ENCODE measurements at places on chromosomes 5 and 9.

- no peaks in the 10 kb centered on the region for H3K27me3 ChIP-seq
- DNase-seq = no peak
- no peaks in the 10 kb centered on the region for H3K4me1 ChIP-seq
Measured at GRCh38 chr9:90556897-90557675, 85.5 kb downstream of the DIRAS2 start.

GRCh38 chr9:113957821-113958341, 81.8 kb downstream of the ZNF618 start:
- no peak overlapping the region for H3K4me3 ChIP-seq
- no peak for DNase-seq
- no peaks in the 10 kb centered on the region for H3K4me1 ChIP-seq
- no peaks in the 10 kb centered on the region for H3K27me3 ChIP-seq
- H3K36me3 ChIP-seq = no peaks in the 10 kb centered on the region
- no peak overlapping the region for H3K27ac ChIP-seq

DNA sequence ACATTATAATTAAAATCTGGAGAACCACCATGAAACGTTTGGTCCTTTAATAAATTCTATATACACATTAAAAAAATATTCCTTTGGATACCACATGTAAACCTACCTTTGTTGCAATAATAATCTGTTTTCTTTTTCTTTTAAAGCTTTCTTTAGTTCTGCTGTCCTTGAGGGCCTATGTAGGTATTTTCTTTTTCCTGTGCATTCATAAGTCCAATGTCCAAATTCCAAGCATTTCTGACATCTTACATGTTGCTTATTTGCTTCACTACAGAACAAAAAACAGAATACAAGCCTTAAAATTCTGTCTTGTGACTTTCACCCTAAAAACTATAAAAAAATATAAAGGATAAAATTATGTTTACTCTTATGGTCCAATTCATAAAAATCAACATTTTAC, 19.7 kb downstream of the ZCCHC10 start:
- no peak for DNase-seq
- H3K27me3 ChIP-seq = no peaks in the 10 kb centered on the region
- no peak overlapping the region for H3K4me3 ChIP-seq
- H3K27ac ChIP-seq = no peak overlapping the region
- peaks cover 17% of the 10 kb centered on the region for H3K36me3 ChIP-seq

DNA sequence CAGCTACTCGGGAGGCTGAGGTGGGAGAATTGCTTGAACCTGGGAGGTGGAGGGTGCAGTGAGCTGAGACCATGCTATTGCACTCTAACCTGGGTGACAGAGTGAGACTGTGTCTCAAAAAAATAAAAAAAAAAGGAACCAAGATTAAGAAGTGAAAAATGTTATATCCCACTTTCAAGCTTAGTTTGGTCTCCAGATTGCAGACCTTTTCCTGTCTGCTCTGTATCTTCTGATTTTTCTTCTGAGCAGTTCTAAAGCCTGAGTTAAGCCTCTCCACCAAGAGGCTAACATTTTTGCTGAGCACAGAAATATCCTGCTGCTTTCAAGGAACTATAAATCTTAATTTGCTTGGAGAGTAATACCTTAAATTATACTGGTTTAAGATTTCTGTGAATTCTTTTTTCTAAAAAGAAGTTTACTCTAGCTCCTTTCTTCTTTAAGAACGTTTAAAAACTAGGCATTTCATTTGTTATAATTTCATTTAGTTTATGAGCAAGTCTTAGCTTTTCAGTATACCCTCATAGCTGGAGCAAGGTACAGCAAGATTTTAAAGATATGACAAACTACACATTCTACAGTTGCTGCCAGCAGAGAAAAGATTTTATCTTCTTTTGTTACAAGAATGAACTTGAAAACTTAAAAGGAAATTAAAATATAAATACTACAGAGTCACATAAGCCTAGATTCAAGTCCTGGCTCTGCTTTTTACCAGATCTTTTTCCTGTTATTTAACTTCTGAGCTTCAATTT, 55.0 kb downstream of the GARNL3 start:
- no peak overlapping the region for H3K4me3 ChIP-seq
- no peaks in the 10 kb centered on the region for H3K4me1 ChIP-seq
- H3K36me3 ChIP-seq = peaks cover 31% of the 10 kb centered on the region
- no peaks in the 10 kb centered on the region for H3K27me3 ChIP-seq
- no peak overlapping the region for H3K27ac ChIP-seq
- DNase-seq = no peak

GRCh38 chr9:79671558-79671957, 99.8 kb downstream of the TLE4 start:
- H3K4me3 ChIP-seq = no peak overlapping the region
- H3K27me3 ChIP-seq = no peaks in the 10 kb centered on the region
- H3K27ac ChIP-seq = no peak overlapping the region
- H3K36me3 ChIP-seq = no peaks in the 10 kb centered on the region
- no peak for DNase-seq

DNA sequence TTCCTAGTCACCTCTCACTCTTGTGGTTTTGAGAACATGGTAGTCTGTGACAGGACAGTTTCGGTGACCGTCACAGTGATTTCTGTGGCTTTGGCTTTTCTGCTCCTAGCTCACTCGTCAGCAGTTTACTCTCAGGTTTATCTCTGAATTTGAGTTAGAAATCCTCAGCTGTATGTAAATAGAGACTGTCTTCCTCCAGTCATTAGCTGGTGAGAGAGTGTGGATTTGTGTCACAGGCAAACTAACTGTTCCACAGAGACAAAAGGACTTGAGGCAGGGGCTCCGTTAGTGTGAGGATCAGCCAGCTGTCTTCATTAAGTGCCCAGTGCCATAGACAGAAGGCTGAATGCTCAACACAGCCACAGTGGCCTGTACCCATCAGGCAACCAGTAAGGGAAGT, 131.4 kb downstream of the CD180 start:
- H3K36me3 ChIP-seq = no peaks in the 10 kb centered on the region
- DNase-seq = no peak
- no peak overlapping the region for H3K4me3 ChIP-seq
- H3K4me1 ChIP-seq = peaks cover 3% of the 10 kb centered on the region

GRCh38 chr5:144504929-144505577, 334.4 kb downstream of the KCTD16 start:
- H3K4me3 ChIP-seq = no peak overlapping the region
- H3K27me3 ChIP-seq = no peaks in the 10 kb centered on the region
- DNase-seq = no peak
- no peak overlapping the region for H3K27ac ChIP-seq
- no peaks in the 10 kb centered on the region for H3K36me3 ChIP-seq

DNA sequence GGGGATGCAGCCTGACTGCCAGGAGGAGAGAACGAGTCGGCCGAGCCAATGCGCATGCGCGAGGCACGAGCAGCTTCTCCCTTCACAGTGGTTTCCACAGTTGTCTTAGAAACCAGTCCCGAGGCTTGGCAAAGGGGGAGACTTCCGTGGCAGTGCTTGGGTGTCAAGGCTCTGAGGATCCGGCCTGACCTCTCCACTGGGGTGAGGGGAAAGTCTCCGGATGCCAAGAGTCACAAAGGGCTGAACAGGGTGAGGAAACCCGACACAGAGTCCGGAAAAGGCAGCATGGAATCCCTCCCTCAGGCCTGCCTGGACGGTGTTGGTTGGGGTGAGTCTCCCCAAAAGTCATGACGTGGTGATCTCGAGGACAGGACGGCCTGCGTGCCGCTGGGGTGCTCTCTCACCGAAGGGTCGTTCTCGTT, 475.5 kb downstream of the SPATA31A7 start:
- H3K4me1 ChIP-seq = no peaks in the 10 kb centered on the region
- DNase-seq = no peak
- H3K4me3 ChIP-seq = no peak overlapping the region

DNA sequence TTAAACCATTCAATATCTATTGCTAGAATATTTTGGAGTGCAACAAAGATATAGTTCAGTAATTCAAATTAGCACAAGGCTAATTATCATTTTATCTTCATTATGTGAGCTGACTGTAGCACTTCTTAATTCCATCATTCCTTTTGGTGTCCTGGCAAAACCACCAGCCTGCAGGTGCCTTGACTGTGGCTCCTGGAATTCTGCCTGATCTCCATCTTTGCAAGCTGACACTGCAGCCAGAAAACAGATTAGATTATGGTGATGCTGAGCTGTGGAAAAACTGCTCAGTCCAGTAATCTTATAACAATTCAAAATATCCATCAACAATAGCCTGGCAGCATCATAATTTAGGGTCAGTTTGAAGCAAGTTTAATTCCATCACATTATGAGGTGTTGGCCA, 919.5 kb downstream of the DTWD2 start:
- no peak overlapping the region for H3K27ac ChIP-seq
- no peaks in the 10 kb centered on the region for H3K4me1 ChIP-seq

GRCh38 chr9:87973122-87973521, 1.2 kb downstream of the CDK20 start:
- H3K27me3 ChIP-seq = no peaks in the 10 kb centered on the region
- peaks cover 21% of the 10 kb centered on the region for H3K4me1 ChIP-seq
- peaks cover 31% of the 10 kb centered on the region for H3K36me3 ChIP-seq

Measured in spinal cord (tissue), 10 donors.